Pancreas (tissue), 10 donors: ENCODE measurements at places on chromosomes 7 and 10.
A peak's percentile ranks its signal among the peaks of the same experiment; 100 is the strongest.

GRCh38 chr7:93958651-93959050 is 37.1 kb downstream of the GNG11 start:
- DNase-seq: no peak

DNA sequence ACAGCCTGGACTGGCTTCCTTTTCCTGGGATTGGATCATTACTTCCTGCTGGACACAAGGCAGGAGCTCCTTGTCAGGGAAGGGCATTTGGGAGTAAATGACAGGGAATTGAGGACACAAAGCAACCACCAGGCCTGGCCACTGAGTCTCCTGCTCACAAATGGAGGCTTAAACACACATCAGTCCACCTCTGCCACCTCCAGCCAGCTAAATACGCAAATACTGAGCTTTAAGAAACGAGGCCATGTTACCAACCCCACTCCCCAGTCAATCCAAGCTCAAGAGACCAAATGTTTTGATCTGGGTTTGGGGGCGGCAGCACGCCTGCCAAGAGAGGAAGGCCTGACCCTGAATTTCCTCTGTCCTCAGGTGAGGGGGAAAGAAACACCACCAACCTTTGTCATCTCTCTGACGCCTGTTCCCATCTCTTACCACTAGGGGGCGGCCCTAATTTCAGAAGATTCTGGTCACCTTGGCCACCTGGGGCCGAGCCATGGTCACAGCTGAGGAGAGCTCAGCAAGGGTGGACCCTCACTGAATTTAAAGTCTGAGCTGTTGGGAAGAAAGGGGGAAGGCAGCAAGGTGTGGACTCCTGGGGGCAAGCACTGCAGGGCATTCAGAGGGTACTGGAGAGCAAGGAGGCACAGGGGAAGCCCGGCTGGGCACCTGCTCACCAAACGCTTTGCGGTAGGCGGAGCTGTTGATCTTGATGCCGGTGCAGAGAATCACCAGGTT is 16.5 kb downstream of the AIFM2 start:
- peak; percentile 40 for DNase-seq

GRCh38 chr7:155198196-155198892 is 99.3 kb upstream of the INSIG1 start:
- DNase-seq: peak; percentile 3

DNA sequence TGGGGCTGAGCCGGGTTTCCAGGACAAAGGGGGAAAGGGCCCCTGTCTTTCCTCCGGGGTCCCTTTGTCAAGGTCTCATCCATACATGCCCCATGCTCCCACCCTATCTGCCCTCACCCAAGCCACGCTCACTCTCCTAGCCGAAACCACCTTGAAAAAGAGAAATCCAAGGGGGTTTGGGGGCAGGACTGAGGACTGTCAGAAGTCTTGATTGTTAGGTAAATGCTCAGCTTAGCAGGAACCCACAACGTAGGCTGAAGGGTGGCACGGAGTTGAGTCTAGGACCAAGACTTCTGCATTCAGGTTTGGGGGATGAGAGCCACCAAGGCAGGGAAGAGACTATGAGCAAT is 719 bp upstream of the PGAM2 start:
- DNase-seq: no peak

- DNase-seq: no peak
Measured at GRCh38 chr10:43210556-43210955, 56.3 kb downstream of the RASGEF1A start.

DNA sequence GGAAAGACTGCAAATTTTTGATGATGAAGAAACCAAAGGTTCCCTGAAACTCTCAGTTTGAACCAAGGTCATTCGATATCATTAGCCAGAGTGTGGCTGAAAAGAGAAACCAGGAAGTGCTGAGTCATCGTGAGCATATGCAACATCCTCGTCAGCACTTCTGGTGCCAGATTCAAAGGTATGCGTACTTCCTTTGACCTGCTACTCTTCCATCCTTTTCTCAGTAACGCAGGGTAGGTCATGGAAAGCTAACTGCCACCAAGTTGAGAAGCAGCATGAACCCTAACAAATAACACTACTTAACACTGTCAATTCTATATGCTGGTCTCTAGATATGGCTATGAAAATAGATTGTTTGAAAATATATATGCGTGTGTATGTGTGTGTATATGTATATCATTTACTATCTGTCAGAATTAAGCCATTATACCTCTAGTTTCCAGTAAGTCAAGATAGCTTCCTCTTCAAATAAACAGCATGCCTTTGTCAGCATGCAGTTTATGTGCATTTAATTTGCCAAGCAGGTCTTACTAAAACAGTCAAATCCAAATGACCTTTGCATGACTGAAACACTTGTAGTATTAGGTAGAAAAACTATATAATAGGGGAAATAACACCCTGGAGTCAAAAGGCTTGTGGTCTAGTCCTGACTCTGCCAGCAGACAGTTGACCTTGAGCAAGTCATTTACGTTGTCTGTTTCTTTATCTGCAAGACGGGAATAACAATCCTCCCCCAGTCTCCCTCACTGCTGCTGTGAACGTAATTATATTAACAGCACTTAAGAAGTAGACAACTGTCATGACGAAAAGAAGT is 26.4 kb downstream of the CDK6 start:
- no peak for DNase-seq

DNA sequence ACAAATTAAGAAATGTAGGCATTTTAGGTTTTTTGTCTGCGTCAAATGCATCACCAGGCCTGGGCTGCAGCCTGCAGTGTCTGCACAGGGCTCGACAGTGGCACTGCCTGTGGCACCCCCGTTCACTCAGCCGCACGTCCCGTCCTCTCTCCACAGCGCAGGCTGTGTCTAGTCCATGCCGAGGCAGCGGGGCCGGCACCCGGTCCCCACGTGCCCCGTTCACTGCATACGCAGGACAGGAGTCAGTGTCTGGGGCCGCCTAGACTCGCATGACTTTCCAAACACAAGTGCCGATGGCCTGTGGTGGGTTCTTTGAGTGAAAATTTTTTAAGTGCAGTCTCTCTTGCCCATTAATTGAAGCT is 446.4 kb downstream of the PTPRN2 start:
- no peak for DNase-seq

- no peak for DNase-seq
Measured at GRCh38 chr7:124275411-124275810, 242.5 kb upstream of the TMEM229A start.

- DNase-seq: no peak
Measured at GRCh38 chr7:7446616-7447015, 89.1 kb downstream of the COL28A1 start.

GRCh38 chr10:35442592-35442991 is 106.3 kb downstream of the CCNY start:
- DNase-seq: no peak

DNA sequence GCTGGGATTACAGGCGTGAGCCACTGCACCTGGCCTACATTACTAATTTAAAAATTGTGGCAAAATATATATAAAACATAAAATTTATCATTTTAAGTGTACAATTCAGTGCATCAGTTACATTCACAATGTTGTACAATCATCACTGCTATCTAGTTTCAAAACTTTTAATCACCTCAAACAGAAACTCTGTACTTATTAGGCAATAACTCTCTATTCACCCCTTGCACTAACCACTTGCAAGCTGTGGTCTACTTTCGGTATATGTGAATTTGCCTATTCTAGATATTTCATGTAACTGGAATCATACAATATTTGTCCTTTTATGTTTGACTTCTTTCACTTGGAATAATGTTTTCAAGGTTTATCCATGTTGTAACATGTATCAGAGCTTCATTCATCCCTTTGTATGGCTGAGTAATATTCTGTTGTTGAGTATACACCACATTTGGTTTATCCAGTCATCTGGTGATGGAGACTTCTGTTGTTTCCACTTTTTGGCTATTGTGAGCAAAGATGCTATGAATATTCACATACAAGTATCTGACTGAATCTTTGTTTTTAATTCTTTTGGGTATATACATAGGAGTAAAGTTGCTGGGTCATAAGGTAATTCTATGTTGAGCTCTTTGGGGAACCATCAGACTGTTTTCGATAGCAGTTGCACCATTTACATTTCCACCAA is 14.3 kb upstream of the ELOVL3 start:
- DNase-seq: no peak

DNA sequence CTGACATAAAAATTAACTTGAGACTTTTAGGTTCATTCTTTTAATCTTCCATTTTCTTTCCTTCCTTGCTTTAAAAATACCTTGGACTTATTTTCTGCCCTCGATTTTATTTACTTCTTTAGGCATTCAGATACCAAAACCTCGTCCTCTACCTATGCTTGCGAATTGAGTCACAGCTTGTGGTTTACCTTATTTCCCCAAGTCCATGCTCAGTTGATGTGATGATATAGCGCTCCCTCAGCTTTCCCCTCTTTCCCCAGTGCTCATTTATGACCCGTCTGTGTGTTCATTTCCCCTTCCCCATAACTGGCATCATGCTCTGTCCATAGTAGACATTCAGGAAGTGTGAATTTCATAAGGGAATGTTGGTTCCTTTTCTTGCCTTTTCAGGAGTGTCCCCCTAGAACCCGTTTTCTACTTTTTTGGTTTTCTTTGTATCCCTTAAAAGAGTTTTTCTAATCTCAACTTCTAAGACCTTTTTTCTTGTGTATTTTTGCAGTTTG is 19.1 kb upstream of the PRKRIP1 start:
- no peak for DNase-seq

- no peak for DNase-seq
Measured at GRCh38 chr10:104329735-104330134, 8.5 kb downstream of the ITPRIP start.

GRCh38 chr7:131501422-131501821 is 55.0 kb downstream of the PODXL start:
- DNase-seq: no peak
